ENCODE measurements at places on chromosomes 11 and 22.

DNA sequence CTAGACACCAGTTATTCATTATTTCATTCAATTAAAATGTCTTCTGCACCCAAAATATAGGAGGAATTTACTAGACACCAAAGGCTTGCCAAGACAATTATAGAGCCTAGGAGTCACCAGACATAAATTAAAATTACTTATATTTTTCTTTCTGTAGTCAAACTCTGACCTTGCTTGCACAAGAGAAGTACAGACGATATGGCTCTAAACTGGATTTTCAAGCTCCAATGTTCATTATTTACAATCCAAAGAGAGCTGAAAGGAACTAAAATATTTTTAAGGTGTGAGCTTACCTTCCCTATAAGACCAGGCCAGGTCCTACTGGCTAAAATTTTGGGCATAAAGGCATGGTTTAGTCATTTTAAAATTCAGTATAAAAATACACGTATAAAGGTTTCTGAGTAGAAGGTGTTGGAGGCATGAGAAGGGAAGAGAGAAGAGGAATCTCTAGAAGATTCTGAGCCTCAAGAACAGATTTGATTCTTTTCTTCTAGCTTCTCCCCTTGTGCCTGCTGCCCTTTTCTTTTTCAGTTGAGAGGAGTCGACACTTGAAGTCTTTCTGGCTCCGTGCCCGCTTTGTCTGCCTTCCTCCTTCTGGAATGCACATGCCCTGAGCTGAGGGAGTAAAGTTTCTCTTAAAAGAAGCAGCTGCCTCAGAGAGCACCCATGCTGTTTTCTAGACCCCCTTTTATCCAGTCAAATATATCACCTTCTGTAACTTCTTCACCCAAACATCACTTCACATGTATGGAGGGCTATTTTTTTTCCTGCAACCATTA, 13.5 kb downstream of the C11orf97 start:
- DNase-seq = no peak

DNA sequence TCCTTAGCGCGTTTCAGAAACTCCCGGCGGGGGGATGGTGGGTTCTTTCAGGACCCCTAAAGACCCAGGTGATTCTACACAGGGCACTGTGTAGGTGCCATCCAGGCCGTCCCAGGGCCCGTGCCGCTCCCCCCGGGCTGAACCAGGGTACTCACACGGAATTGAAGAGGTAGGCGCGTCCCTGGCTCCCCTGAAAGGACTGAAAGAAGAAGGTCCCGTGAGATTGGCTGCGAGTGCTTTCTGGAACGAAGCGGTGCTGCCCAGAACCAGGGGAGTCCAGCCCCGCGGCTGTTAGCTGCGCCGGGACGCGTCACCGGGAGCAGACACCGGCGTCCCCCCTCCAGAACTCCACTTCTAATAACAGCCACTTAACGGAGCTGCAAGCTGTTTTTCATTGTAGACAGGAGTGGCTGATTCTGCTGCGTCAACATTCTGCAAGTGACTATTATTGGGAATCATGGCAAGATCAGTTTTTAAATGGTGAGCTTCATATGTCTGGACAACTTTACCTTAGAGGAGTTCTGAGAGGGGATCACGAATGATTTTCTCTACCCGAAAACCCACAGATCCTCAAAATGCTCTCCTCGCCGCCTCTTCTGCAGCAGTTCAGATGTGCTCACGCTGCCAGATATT, 31.8 kb downstream of the YPEL1 start:
- DNase-seq = no peak

- no peak for DNase-seq
Measured at GRCh38 chr11:58560842-58561241, 14.8 kb downstream of the LPXN start.

GRCh38 chr22:36760786-36761185, 15.1 kb downstream of the IFT27 start:
- no peak for DNase-seq

DNA sequence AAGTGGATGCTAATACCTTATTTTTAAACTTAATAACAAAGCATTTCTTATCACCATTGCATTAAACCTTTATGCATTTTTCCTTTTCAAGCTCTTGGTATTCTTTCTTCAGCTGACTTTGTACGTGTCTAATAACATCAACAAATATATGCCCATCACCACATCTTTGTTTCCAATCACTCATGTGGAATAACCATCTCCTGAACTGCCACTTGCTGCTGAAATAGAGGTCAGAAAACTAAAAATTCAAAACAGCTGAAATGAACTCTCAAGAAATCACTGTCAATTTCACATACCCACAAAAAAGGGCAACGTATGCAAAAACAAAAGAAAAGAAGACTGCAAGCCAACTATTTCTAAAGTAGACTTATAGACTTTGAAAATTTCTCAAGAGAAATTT, 7.4 kb downstream of the MSANTD4 start:
- no peak for DNase-seq

GRCh38 chr11:34840736-34841386, 75.3 kb downstream of the APIP start:
- DNase-seq = peak; percentile 39

DNA sequence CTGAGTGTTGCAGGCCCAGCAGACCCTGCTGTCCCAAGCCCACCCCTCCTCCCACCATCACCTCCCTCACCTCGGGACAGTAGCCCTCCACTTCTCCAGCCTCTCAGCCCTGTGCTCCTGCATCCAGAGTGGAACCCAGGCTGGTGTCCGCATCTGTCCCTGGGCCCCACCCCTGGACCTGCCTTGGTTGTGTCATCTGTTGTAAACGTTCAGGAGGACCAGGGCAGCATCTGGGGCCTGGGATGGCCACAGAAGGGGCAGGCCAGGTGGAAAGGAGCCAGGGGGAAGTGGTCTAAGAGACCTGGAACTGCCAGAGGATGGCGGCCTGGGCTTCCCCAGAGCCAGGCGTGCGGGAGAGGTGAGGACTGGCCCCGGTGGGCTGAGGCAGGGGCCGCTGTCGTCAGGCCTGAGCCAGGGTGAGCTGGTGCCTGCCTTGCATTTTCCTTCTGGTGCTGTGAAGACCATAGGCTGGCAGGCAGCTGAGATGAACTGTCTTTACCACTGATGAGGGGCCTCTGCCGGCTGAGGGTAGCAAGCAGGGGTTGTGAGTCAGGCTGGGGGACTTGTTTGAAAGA, 26.1 kb upstream of the MGAT3 start:
- DNase-seq = no peak

- DNase-seq = no peak
Measured at GRCh38 chr22:50281384-50281760, 11.2 kb upstream of the MAPK11 start.

DNA sequence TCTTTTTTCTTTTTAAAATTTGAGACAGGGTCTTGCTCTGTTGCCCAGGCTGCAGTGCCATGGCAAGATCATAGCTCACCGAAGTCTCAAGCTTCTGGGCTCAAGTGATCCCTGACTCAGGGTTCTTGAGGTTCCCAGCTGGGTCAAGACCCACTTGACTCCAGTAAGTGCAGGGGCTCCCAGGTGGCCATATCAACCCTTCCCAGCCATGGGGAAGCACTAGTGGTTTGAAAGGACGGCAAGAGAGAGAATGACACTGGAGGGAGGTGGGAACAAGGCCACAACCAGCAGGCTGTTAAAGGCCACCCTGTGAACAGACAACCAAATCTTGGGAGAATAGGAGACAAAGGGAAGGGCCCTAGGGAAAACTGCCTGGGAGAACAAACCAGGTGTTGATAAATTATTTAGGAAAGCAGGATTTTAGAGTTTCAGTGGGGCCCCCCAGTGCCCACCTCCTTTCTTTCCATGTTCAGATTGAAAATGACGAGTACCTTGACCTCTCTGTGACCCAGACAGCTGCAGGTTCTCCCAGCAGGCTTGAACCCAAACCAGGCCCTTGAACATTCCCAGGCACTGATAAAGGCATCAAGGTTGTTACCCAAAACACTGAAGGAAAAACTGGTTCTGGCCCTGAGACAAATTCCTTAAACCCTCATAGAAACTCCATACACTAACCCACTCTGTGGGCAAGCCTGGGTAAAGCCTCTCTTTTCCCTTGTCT, 28.8 kb downstream of the KLHL22 start:
- no peak for DNase-seq

DNA sequence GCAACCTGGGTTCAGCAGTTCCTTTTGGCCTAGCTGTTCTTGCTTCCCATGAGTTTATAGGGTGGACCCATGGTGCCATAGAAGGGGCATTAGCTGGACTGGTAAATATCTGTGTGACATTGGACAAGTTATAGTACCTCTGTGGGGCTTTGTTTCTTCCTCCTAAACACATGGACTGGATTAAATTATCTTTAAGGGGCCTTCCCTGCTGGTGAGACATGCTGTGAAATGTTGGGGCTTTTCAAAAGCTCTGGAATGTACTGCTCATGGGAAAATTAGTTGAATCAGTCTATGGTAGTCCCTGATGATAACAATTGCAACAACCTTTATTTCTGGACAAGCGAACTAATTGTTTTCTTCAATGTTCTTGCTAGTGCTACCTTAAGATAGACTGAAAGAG, 276.2 kb downstream of the BLID start:
- no peak for DNase-seq

DNA sequence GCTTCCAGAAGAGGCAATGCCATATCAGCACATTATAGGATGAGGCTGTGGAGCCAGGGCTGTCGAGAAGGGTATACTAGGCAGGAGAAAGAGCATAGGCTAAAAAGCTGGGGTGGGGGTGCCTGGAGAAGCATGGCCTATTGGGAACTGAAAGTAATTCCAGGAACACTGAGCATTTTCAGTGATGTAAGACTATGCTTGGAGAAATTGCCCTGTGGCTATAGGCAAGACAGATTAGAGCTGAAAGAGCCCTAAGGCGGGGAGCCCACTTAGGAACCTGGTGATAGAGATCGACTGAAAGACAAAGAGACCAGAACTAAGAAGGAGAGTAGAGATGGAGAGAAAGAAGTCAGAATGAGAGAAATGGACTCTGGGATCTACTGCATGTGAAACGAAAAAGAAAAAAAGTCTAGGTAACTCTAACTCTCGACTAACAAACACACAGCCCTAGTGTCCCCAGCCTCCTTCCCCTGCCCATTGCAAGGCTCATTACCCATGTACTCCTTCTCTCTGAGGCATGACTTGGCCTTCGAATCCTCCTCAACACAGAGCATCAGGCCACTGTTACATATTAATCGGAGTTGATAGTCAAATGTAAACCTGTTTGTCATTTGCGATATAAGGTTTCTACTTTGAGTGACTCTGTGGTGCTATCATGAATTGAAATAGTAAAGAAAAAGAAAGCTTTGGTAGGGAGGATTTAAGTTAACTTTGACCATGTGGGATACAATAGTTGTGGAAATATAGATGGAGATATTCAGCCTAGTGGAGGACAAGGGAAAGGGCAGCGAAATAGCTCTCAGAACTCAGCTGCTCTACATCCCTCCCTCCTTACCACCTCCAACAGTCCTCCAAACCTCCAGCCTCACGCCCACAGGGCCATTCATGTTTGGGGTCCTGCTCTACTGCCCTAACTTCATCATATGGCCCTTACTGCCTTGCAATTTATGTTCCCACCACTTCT, 52.3 kb upstream of the BMAL1 start:
- DNase-seq = no peak

DNA sequence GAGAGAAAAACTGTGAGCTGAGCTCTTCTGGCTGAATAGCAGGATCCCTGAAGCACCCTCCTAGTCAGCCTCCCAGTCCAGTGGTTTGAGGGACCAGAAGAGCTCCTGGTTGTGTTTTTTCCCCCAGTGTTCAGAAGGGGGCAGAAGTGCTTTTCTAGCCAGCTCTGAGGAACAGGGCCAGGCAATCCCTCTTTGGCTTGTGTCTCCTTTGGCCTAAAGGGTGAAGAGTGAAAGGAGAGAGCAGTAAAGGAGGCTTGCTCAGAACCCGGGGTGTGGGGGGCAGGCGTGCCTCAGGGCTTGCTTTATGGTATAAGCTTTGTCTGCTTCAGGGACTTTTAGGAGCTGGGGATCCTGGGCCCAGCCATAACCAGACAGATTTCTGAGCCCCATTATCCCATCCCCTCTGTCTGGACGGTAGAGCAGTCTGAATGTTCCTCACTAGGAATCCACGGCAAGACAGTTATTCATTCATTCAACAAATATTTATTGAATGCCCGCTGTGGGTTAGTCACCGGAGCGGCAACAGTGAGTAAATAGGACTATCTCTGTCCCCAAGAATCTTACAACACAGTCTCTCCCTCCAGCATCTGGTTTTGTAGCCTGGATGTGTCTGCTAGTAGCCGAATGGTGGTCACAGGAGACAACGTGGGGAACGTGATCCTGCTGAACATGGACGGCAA, 14.5 kb downstream of the ACP2 start:
- no peak for DNase-seq

DNA sequence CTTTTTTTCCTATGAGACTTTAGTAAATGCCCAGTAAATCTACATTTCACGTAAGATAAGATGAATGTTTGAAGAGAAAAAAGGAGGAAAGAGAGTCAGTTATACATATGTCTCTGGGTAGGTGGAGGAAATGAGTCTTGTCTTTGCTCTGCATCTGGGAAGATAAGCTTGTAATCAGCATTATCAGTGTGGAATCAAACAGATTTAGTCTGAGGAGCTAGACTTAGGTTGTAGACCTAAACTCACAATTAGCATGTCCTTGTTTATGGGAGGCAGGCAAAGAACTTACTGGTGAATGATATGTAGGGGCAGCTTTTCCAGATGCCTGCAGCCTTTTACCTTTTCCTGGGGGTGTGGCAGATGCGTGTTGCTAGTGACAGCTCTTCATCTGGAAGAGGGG, 962.3 kb downstream of the TBC1D22A start:
- no peak for DNase-seq

GRCh38 chr22:46055181-46055875, 78.4 kb upstream of the WNT7B start:
- no peak for DNase-seq

DNA sequence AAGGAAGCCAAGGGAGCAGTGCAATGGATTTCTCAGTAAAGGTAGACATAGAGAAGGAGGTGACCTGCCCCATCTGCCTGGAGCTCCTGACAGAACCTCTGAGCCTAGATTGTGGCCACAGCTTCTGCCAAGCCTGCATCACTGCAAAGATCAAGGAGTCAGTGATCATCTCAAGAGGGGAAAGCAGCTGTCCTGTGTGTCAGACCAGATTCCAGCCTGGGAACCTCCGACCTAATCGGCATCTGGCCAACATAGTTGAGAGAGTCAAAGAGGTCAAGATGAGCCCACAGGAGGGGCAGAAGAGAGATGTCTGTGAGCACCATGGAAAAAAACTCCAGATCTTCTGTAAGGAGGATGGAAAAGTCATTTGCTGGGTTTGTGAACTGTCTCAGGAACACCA, 6.6 kb downstream of the TRIM22 start:
- DNase-seq = no peak

- DNase-seq = no peak
Measured at GRCh38 chr11:131378931-131379330, 8.5 kb downstream of the NTM start.

- DNase-seq = no peak
Measured at GRCh38 chr22:23796461-23796860, 9.7 kb downstream of the SMARCB1 start.

- no peak for DNase-seq
Measured at GRCh38 chr11:9953994-9954626, 290.2 kb downstream of the SWAP70 start.

- DNase-seq = no peak
Measured at GRCh38 chr11:73451896-73452295, 75.7 kb downstream of the RELT start.

- peak; percentile 97 for DNase-seq
Measured at GRCh38 chr11:64341851-64342791, 2.1 kb downstream of the CCDC88B start.

All from GM13977 (cell line).